ENCODE measurements at places on chromosomes 5 and 9.

DNA sequence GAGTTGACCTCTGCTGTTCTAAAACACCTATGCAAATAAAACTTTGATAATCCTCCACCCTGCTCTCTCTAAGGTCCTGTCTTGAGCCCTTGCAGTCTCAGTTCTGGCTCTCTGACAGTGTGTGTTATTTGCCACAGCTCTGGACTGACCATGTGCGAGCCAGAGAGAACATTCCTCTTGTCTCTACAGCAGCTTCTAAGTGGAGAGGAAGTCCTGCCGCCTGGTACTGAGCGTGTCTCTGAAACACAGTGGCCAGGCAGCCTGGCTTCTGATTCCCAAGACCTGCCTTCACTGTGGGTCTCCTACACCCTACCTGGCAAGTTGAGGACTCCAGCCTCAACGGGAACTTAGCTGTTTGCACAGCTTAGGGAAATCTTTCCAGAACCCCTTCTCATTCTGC, 61.6 kb downstream of the ENTREP1 start:
- DNase-seq: no peak

- no peak for DNase-seq
Measured at GRCh38 chr5:134086225-134086942, 28.1 kb upstream of the TCF7 start.

DNA sequence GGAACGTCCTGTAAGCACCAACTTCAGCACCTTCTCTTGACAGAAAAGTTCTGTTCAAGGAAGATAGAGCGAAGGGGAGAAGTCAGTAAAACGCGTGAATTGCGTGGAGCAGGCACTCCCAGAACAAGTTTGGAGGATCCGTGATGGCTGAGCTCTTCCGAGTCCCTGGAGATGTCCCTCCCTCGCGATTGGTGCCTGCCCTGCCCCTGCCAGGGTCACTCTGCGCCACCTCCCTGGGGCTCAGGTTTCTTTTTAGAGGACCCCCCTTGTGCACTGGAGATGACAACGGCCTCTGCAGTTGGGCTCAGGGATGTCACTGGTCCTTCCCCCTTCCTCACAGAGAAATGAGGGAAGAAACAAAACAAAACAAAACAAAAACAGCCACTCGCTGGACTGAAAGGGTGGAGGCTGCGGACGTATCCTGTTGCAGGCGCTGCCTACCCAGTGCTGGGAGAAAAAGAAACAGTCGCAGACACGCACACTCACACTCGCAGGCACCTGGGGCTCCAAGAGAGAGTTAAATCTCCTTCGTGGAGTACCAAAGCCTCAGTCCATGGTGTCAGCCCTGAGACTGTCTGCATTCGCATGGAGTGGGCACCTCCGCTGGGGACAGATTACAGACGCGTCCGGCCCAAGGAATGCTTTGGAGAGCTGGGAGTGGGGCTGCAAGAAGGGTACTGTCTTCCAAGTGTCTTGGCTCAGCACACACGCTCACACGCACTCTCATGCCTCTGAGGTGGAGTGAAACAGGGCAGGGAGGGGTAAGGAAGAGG, 512.7 kb downstream of the SLCO4C1 start:
- DNase-seq: no peak

DNA sequence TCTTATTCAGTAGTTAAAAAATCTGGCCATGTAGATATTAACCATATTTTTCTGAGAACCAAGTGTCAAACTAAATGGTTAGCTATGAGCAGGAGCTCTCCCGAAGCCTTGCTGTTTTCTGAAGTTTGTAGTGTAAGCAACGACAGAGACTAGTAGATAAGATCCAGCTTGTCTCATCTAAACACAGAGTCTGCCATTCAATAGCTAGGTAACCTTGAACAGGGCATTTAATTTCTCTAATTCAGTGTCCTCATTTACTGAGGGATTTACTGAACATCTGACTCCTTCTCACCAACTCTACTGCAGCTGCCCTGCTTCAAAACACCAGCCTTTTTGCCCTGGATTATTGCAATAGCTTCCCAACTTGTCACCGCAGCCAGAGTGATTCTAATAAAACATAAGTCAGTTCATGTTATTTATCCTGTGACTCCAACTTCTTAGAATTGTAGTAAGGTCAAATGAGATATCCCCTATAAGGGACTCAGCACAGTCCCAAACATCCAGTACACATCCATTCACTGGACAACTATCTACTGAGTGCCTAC, 337.0 kb downstream of the PLK2 start:
- DNase-seq: no peak

DNA sequence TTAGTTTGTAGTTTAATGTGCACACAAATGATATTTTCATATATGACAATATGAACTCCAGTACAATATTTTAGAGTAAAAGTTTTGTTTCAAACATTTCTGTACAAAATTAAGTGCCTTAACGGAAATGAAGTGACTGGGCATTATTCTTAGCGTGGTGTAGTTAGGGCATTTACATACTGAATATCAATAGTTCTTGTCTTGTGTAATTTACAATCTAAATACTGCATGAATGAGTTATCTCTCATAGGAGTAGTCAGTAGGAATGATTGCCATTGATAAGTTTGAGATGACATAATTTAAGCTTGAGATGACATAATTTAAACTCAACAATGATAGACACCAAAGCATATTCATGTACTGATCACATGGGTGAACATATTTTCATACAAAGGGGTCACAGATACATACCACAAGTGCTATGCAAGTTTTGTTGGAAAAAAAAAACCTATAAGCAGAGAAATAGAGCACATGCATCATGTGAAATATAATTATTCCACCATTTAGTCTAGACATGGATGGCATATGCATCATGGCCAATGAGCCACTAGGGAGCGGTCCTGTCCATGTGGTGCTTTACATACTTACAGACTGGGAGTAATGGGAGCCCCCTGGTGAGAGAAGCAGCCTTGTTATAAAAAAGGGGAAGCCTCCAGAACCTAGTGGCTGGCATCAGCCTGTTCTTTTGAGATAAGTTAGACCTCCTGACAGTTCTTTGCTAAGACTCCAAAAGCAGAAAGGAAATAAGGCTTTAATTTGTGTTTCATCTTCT, 1523.9 kb downstream of the MAT2B start:
- no peak for DNase-seq

DNA sequence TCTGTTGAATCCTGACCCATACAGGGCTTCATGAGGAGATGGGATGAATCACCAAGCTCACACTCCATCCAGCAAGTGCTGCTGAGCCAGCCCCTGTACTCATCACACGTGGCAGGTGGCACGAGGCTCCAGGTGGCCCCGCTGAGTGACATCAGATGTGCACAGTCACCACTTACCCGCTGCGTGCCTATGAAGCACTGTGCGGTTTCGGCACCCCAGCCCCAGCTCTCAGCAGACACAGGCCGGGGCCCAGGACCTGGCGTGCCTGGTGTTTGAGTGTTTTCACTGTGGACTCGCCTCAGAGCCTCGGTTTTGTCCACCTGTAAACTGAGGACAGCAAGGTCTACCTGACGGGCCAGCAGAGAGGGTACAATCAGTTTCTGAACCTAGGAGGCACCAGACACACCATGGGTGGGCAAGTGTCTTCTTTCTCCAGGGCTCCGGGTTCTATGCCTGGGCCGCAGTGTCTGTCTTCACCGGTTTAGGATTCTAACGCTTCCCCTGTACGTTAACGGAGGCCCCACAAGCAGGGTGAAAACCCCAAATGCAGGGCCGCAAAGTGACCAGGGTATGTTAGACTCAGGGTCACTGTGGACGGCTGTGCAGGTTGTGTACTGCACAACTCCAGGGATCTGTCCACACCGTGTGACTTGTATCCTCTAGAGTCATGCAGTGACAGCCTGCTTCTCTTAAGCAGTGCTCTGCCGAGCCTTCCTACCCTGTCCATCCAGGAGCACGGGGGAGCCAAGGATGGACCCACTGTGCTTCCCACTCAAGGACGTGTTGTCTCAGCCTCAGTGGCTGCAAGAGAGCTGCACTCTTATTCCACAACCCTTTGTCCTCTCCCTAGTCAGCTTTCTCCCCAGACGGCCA, 44.3 kb upstream of the COL5A1 start:
- DNase-seq: no peak

DNA sequence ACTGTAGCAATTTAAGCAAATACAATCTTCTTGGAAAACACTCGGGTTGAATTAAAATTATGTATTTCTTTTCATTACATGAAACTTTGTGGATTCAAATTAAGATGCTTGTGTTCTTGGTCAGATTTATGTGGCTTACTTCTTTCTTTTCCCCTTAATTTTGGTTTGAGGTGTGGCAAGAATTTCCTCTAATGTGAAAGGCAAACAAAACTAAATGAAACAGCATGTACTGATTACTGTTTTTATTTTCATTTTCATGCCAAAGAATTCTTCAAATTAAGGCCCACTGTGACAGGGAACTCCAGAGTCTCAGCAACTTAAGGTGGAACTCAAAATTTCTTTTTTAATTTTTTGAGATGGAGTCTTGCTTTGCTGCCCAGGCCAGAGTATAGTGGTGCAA, at the start of gene OMD:
Gene OMD, minus strand, starts transcription at position 132 of the 400 bp plus-strand sequence. CDS start 6,913 bp downstream, outside the sequence.
- DNase-seq: no peak

GRCh38 chr5:91177085-91177484, 206.0 kb downstream of the ARRDC3 start:
- DNase-seq: no peak

GRCh38 chr9:135038826-135039225, 48.6 kb upstream of the OLFM1 start:
- no peak for DNase-seq

GRCh38 chr9:34417734-34418133, 40.6 kb downstream of the FAM219A start:
- no peak for DNase-seq

GRCh38 chr5:142881076-142881783, 111.1 kb downstream of the ARHGAP26 start:
- DNase-seq: no peak

DNA sequence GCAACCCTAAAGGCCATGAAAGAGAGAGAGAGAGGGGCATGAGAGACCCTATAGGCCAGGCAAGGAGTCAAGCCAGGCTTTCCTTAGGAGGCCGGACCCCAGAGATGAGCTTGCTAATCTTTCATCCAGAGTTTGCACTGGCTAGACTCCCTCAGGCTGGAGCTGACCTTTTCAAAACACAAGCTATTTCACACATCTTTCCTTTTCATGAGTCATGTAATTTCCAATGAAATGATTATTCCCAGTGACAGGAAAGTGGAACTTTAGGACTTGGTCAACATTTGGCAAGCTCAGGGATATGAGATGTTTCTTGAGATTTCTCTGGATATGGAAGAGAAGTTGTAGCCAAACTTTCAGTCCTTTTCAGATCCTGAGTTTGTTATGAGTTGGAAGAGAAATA, 117.7 kb downstream of the TARS1 start:
- DNase-seq: no peak

DNA sequence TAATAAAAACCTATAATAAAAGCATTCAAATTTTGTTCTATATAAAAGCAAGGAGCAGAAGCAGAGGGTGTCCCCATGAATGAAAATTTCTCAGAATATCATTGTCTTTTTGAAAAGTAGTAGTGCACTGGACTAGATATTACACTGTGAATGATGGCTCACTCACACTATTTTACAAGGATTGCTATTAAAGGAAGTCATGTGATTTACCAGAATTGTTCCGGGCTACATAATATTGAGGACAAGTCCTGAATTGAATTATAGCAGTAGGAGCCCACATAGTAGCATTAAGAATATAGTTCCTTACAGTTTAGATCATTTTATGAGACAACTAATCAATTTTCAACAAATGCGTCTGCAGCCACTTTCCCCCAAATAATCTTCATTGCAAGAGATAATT, 7.7 kb upstream of the TLE4 start:
- no peak for DNase-seq

DNA sequence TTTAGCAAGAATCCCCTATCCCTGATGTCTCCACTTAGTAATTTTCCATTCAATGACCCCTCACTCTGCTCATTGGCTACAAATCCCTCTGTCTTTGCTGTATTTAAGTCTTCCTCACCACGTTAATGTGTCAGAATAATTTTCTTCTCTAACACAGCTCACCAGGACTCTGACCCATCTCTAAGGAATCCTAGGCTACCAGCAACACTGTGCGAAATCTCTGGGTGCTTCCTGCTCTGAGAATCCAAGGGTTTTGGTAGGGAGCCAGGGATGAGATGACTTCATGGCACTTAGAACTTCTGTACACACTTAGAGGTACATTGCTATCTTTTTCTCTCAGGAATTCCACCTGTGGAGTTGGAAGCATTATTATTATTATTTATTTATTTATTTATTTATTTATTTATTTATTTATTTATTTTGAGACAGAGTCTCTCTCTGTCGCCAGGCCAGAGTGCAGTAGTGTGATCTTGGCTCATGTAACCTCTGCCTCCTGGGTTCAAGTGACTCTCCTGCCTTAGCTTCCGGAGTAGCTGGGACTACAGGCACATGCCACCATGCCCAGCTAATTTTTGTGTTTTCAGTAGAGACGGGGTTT, 53.5 kb downstream of the FOXI1 start:
- no peak for DNase-seq

Data from activated CD4-positive, alpha-beta T cell treated with anti-CD3 and anti-CD28 coated beads for 4 hours (primary cell).